ENCODE measurements at places on chromosomes 4 and X. TPM values are rescaled to one million over a fixed set of nuclear protein-coding genes. Genes with fewer than 3 reads are reported as not detected.

Gene STOX2
- not detected for total RNA-seq

Gene TEX11
- not detected for total RNA-seq

GRCh38 chr4:107996949-107997788 lies 7.5 kb downstream of the HADH start:
- ATAC-seq = no peak

DNA sequence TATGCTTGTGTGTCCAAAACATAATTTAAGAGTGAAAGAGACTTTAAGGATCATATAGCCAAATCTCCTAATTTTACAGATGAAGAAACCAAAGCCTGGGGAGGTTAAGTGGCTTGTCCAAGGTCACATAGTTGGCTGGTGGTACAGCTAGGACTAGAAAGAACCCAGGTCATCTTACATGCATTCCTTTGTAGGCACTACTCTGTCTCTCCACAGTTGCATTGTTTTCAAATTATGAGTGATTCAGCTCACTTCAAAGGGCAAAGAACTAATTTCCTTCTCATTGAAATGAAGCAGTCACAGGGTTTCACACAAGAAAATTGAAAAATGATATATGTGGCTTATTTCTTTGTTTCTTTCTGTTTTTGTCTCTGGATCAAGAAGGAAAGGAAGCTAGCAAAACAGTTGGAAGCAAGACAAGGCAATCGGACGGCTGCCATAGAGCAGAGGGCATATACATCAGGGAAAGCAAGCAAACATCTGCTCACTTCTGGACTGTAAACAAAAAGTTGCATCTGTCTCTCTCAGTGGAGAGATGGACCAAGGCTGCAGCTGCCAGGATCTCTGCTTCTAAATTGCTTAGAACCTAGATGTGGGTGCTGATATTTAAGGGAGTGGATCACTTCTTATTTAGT lies 107.5 kb upstream of the AMOT start:
- no peak for ATAC-seq

Gene PAGE2B
- 1.1 TPM for total RNA-seq

DNA sequence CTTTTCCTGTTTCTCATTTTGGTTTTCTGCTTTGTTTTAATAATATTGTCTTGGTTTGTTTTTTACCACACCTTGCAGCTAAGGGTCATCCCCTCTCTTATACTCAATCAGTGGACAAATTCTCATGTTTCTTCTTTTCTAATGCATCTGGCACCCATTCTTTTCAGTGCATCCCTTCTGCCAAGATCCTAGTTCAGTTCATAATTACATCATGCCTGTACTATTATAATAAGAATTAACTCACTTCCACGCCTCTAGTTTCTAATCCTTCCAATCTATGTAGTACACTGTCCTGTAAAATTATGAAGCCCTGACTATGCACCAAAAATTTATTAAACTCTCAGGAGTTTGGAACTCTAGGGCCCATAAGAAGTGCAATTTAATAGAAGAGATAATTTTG lies 126.1 kb downstream of the FAT4 start:
- no peak for ATAC-seq

DNA sequence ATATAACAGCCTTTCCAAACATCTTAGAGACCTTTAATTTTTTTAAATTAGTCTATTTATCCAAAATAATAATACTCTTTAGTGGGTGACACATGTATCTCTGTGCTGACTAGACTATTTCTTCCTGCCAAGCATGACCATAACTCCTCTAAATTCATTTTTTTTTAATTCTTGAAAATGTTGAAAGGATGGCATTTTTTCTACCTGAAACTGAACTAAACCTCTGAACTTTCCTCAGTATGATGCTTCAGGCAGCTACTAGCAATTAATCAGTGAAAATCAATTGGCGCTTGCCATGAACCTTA lies 42.4 kb upstream of the PDLIM5 start:
- ATAC-seq = no peak

Gene DRP2
- total RNA-seq = 1.6 TPM

Gene ASB12
- not detected for total RNA-seq

DNA sequence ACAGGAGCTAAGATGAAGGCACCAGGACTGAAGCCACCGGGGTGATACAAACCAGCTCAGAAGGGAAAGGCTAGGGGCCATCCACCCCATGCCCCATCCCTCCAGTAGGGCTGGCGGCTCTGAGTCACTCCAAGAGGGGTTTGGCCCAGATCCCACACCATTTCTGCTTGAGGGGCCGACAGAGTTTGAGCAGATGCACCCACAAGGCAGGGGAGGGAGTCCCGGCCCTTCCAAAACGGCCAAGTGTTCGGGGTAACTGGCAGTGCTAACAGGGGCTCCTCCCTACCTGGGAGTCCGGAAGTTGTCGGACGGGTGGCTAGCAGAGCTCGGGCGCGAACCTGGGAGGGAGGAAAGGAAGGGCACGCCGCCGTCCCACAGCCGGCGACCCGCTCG lies 412 bp downstream of the SLC10A3 start:
- peak; percentile 24 for ATAC-seq

Gene MAGEA8
- total RNA-seq = not detected

GRCh38 chr4:11743976-11744375 lies 315.3 kb upstream of the HS3ST1 start:
- no peak for ATAC-seq

DNA sequence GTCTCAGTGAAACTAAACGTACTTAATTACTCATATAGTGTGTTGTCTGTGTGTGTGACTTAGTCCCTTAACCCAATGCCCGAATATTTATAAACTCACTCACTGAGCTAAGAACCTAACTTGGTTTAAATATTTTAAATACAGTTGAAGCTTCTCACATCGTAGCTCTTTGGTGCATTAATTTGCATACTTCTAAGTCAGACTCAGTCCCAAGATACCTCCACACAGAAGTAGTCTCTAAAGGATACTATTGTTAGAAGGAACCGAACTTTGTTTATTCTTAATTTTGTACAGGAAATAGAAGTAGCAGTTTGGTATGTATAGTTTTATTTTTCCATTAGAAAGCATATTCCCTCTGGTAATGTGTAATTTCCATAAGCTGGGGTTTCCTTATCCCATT lies 54.0 kb upstream of the NKAP start:
- no peak for ATAC-seq

DNA sequence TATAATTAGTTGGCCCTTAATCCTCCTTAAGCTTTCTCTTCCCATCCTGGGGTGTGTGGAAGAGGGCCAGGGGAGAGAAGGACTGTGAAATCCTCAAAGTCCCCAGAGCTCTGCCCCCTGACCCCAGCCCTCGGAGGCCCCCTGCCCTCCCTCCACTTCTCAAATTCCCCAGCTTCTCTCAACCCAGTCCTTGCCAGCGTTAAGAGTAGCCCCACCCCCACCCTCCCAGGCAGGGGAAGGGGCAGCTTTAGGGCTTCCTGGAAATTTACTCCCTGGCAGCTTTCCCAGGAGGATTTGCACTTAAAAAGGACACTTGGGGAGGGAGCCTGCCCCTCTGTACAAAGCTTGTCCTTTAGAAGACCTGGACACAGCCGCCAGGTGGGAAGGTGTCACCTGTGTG lies 11.8 kb upstream of the CD40LG start:
- ATAC-seq = no peak

DNA sequence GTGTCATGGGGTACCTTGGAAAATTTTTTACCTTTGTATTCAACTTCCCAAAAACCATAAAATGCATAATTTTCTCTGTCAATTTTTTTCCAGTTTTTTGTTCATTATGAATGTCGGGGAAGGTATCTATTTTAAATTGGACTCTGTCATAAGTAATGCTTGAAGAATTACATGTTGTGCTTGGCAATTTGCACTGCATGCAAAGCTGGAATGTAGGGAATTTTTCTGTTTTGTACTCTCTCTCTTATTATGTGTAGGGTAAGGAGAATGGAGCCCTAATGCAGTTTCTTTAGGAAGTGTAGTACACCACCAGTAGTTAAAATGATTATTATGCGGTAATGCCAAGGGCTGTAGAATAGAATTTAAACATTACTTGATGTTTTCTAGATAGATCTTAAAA lies 137.7 kb upstream of the LIMCH1 start:
- no peak for ATAC-seq

GRCh38 chrX:133403984-133404383 lies 11.3 kb downstream of the GPC4 start:
- no peak for ATAC-seq

Gene XAGE1A
- not detected for total RNA-seq

DNA sequence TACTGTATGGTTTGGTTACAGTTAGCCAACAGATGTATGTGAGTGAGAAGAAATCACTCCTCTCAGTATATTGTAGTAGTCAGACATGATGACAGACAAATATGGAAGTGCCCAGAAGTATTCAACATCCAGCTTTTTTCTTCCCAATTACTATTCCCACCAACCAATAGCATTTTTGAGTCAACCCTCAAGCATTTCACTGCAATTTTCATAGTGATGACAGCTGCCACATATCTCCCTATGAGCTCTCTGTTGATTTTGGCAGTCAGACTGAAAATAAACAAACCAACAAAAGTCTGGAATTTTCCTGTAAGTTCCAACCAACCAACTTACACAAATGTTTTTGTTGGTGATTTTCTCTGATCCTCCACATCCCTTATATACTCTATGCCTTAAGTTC lies 8.2 kb upstream of the TRAM1L1 start:
- ATAC-seq = no peak

- no peak for ATAC-seq
Measured at GRCh38 chr4:10395971-10396580, 61.1 kb downstream of the ZNF518B start.

Gene AVPR2
- 0.32 TPM for total RNA-seq

- peak; percentile 0 for ATAC-seq
Measured at GRCh38 chr4:8157944-8158709, 486 bp downstream of the ABLIM2 start.

- peak; percentile 95 for ATAC-seq
Measured at GRCh38 chr4:185209031-185209851, at the start of gene SNX25. Gene SNX25 (plus strand): TSS chr4:185209598. CDS start chr4:185209827, 229 bp downstream.

Gene VCX3A
- not detected for total RNA-seq

- peak; percentile 42 for ATAC-seq
Measured at GRCh38 chr4:168879188-168879587, 130.9 kb downstream of the CBR4 start.

Gene GAGE12E
- total RNA-seq = not detected

GRCh38 chrX:136453771-136454170 lies 34.0 kb upstream of the BRS3 start:
- ATAC-seq = no peak

GRCh38 chr4:41098093-41099048 lies 116.0 kb downstream of the APBB2 start:
- ATAC-seq = no peak

GRCh38 chr4:9800848-9801247 lies 19.4 kb downstream of the DRD5 start:
- no peak for ATAC-seq

All from activated T-helper 17 cell treated with anti-CD3 and anti-CD28 coated beads, Interleukin-2, amount 50 U/mL, for 72 hours (primary cell).